Hepatocyte (in vitro differentiated cells): ENCODE measurements at places on chromosomes 1 and 21.

DNA sequence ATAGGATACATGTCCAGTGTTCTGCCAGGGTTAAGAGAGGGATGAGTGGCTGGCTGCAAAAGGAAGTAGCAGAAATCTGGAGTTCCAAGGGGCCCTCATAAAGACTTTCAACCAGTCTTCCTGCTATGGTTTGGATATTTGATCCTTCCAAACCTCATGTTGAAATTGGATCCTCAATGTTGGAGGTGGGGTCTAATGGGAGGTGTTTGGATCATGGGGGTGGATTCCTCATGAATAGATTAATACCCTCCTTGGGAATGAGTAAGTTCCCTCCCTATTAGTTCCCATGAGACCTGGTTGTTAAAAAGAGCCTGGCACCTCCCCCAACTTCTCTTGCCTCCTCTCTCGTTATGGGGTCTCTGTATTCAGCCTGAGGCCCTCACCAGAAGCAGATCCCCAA lies 10.1 kb upstream of the GNG12 start:
- no peak for DNase-seq

- DNase-seq: no peak
Measured at GRCh38 chr1:152179566-152179965, 20.5 kb upstream of the RPTN start.

GRCh38 chr21:37993071-37993470 lies 76.8 kb upstream of the KCNJ6 start:
- no peak for DNase-seq

GRCh38 chr1:24764848-24765247 lies 19.6 kb downstream of the CLIC4 start:
- no peak for DNase-seq

GRCh38 chr1:61951731-61952580 lies 209.7 kb downstream of the PATJ start:
- DNase-seq: no peak

DNA sequence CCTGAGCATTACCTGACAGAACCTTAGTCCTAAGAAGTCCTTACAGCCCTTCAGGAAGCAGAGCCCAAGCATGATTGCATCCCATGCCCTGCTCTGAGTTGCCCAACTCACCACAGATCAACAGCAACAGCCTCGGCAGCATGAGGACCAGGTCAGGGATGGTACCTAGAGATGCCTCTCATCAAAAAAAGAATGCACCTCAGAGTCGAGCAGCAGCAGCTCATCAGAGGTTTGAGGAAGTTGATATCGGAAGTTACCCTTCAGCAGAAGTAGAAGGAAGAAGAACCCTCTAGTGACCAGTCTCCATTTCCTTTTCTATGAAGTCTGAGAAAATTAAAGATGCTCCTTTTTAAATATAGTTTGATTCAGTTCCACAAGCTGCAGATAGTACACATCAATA lies at the start of gene FCRL1:
Gene FCRL1, minus strand, starts transcription at position 225 of the 400 bp plus-strand sequence. Its CDS starts 83 bp downstream, at position 142.
- no peak for DNase-seq

GRCh38 chr1:193952778-193953374 lies 766.5 kb upstream of the B3GALT2 start:
- DNase-seq: no peak

DNA sequence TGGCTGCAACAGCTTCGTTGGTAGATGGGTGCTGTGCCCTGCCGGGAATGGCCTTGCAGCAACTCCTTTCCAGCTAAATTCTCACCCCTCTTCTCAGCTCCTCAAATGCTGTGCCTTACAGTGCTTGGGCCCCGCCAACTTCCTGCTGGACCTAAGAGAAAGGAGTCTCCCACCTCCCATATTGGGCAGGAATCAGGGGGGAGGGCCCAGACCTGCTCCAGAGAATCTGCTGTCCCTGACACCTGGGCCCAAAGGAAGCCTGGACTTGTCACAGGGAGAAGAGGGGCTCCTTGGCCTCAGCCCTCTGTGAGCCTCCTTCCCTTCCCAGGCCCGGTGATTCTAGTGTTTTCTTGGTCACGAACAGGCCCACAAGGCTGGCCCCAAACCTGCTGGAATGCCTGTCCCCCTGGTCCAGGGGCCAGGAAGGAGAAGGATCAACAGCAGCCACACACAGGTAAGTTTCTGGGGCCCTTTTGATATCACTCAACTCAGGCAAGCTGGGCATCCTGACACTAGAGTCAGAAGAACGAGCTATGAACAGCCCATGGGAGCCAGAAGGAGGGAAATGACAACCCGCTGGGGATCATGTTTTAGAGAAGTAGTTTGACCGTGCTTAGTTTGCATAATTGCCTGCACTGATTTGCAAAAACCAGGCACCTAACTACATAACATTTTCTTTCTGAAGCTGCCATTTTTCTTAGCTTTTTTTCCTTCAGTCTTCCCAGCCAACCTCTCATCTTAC lies 86.2 kb downstream of the CD247 start:
- DNase-seq: no peak

DNA sequence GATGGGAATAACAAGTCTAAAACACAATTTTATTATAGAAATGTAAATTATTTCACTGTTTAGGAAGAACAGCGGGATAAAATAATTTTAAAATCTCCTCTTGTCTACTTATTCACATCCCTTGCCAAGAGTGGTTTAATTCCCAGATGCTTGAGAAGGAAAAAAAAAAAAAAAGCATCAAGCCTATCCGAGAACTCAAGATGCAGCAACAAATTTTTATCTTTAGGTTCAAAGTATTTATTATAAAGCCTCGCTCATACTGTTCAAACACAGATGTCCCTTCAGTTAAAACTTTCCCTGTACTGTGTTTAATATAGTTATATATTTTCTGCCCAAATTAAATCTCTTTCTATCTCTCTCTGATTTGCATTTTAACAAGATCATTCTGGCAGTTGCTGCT lies 1615.8 kb downstream of the PLA2G4A start:
- no peak for DNase-seq

DNA sequence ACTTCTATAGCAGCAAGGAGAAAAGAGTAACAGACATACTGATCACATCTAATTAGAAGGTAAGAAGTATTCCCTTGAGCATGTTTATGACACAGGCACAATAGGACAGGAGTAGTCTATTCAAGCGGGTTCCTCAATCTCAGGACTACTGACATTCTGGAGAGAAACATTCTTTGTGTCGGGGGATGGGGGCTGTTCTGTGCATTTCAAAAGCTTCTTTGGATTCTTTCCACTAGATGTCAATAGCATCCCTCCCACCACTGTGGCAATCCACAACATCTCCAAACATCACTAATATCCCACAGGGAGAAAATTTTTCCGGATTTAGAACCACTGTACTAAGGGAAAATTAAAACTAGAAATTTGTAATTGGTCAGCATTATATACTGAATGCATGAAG lies 56.9 kb downstream of the ADAMTS5 start:
- peak; percentile 39 for DNase-seq

GRCh38 chr1:217982331-217983050 lies 302.6 kb upstream of the RRP15 start:
- no peak for DNase-seq

- DNase-seq: no peak
Measured at GRCh38 chr1:27614625-27615344, 10.8 kb upstream of the AHDC1 start.

DNA sequence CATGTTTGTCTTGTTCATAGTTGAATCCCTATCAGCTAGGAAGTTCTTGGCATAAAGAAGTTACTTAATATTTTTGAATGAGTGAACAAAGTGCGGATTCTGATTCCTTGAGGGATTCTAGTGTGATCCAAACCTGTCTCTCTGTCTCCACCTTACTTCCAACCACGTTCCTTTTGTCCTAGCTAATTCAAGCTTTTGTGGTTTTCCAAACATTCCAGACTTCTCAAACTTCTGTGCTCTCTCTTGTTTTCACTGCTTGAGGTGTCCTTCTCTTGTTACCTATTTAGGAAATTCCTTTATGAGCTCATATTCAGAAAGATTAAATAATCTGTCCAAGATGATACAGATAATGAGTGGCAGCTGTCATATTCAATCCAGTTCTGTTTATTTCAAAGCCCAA lies 353.2 kb downstream of the PTBP2 start:
- DNase-seq: no peak

DNA sequence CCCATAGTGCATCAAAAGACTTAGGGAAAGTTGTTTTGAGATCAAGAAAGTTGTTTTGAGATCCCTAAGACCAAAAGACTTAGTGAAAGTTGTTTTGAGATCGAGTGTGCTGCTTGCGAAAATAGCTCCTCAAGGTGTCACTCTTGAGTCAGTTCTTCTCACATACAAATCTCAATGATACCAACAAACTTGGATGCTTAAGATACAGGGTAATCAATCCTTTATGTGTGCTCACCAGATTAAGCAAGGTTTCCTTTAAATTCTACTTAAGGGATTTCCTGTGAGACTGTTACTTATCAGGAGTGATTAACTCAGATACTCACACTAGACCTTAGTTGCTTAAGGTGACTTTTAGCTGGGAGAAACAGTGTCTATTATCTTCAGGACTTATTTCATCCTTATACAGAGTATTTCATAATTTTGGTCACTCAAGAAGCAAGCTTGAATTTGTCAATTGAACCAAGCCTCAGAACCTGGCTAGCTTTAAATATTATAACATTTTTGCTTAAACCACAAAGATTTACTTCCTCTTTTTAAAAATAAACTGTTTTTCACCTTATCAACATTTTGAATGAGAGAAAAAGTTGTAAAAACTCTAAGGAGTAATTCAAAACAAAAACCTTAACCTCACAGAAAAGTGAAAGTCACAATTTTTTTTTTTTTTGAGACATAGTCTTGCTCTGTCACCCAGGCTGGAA lies 8.0 kb upstream of the RLF start:
- peak; percentile 61 for DNase-seq

DNA sequence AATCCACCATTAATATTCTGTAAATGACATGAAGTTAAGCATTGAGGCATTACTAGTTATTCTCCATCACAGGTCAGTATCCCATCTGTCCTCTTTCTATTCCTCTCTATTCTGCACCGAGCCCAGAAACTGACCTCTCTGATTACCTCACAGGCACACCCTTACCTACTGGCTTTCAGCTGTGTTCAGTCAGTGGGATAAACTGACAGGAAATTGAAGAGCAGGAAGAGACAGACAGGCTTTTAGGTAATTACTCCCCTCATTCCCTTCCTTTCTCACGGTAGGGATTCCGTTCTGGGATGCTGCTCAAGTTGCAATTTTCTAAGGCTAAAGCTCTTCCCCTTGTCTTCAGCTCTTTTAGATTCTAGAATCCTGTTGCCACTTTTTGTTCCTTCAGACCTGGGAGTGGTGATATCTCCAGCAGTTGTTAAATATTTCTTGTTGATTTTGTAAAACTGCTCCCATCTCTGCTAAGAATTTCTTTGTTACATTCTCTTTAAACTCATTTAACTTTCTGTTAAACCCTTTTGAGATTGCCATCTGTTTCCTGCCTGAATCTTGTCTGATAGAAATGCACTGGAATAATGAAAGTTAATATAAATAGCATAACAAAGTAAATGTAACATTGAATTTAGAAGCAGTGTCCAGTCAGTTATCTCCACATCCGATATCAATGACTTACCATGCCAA lies 1063.4 kb downstream of the PLA2G4A start:
- DNase-seq: no peak

DNA sequence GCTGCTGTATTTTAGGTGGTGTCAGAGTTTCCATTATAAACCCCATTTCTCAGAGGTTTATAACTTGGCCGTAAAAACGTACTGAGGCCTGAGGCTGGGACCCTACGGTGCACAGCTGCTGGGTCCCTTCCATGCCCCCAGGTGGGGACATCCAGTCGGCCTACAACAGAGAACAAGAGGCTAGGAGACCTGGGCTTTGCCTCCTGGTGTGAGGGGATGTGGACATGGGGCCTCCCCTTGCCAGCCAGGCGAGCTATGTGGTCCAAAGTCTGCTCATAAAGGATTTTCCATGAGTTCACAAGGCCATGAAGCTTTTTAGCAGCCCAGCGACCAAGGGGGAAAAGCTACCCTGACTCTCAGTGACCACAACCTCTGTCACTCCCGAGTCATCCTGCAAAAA lies 261.5 kb upstream of the VAMP3 start:
- DNase-seq: peak; percentile 57
